Sciatic nerve (tissue), 2 donors: ENCODE measurements at places on chromosomes 3 and 15.

GRCh38 chr3:80238606-80239005 lies 470.8 kb upstream of the ROBO1 start:
- no peak for DNase-seq

- DNase-seq: no peak
Measured at GRCh38 chr3:29559741-29560465, 279.0 kb downstream of the RBMS3 start.

GRCh38 chr15:37032091-37032775 lies 68.1 kb downstream of the MEIS2 start:
- DNase-seq: no peak

GRCh38 chr15:56968256-56968655 lies 49.8 kb downstream of the TCF12 start:
- no peak for DNase-seq

- DNase-seq: no peak
Measured at GRCh38 chr15:52111517-52112202, 915 bp downstream of the BCL2L10 start.

DNA sequence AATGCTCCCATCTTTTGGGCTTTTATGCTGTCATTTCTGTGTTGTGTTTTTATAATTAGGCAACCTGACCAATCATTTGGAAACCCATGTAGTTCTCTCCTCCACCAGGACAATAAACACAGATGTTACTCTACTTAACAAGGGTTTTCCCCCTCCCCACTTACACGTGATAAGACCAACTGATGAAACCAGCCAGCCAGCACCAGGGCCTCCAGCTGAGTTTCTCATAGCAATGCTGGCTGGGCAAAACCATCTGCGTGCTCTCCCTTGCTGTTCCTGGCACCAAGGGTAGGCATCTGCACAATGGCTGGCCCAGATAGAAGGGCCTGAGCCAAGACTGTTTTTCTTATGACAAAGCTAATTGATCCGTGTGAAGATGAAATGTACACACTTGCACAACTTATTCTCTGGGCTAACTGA lies 310.4 kb downstream of the PLCL2 start:
- no peak for DNase-seq

GRCh38 chr3:123378409-123378915 lies 70.4 kb downstream of the ADCY5 start:
- DNase-seq: no peak

DNA sequence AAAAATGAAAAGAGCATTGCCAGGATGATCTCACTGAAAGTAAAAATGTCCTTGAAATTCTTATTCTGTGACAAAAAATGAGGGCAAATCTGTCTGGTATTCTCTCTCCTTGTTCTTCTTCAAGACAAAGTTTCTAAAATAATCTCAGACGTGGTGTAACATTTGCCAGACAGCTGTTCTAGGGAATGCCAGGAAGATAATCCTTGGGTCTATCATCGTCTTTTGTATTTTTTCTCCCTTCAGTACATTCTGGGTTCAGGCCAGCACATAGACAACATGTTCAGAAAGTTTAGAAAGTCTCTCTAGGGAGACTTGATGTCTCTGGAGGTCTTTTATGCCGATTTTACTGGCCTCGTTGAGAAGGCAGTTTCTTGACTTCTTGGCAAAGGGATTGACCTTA lies 121.2 kb upstream of the HES1 start:
- no peak for DNase-seq

DNA sequence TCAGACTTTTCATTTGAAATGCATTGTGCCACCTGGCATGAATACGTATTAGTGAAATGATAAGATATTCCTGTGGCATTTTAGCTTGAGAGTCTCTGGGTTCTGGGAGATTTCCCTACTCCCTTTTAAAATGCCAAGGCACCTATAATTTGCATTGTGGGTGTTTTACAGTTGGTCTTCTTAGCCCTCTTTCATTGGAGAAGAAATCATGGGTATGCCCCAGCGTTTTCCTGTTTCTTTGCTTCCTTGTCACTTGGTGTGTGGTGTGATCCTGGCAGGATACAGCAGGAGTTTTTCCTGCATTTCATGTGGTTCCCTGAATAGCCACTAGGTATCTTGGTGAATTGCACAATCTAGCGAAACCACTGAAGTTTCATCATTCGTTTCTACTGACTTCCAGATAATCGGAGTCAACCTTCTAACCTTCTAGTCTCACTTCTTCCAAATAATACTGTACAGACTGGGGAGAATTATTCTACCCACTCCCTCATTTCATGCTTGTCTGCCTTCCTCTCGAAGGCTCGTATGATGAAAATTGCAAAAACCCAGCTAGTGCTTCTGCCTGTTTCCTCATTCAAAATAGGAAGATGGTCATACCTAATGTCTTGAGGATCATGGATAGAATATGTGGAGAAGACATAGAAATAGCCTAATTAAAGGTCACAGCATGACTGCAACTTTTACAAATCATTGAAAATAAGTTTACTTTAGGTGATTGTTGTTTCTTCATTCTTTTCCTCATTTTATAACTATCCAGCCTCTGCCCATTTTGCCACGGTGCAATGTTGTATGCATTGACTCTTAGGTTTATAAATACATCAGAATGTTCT lies 2.6 kb downstream of the BHLHE40 start:
- no peak for DNase-seq

- DNase-seq: no peak
Measured at GRCh38 chr3:77655396-77655795, 615.5 kb downstream of the ROBO2 start.

DNA sequence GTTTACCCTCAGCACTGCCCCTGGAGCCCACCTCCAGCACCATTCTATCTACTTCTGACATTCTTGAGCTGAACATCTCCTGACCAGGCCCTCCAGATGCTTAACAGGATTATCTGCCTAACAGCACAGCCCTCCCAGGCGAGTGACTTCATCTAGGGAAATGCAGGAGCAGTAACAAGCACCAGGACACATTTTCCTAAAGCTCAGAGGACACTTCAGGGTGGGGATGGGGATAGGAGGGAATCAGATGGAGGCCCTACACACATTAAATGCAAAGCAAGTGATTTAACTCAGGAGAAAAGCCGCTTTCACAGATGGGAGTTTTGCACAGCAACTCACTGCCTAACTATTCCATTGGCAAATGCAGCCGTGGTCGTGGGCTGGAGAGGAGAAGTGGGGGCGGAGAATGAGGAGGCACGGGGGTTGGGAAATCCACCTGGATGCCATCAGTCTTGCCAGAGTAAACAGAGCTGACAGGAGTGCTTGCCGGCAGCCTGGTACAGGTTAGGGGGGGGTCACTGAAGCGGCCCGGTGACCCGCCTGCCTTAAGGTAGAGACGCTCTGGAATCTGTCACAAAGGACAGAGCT lies 21.3 kb upstream of the BNC1 start:
- no peak for DNase-seq

- DNase-seq: no peak
Measured at GRCh38 chr3:49628249-49628648, 45.9 kb upstream of the APEH start.

DNA sequence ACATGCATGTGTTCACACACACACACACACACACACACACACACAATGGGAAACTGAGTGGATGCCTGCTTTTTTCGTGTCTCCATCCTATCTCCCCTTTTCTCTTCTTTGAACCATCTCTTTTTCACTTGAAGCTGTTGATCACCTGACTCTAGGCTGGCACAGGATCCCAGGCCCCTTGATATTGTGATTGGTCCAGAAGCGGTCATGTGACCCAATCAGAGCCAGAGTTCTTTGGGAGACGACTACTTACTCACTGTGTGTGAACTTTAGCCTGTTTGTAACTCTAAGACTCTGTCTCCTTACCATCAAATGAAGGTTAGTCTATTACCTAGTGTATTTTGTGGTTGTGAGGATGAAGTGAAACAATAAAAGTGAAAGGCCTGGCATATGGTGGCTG lies 172.9 kb downstream of the ADAMTS9 start:
- DNase-seq: no peak
